ENCODE measurements at places on chromosomes 16 and 17. TPM values are rescaled to one million over a fixed set of nuclear protein-coding genes. Genes with fewer than 3 reads are reported as not detected.

Gene GSG1L2
- not detected for total RNA-seq

Gene EPOP
- 6.1 TPM for total RNA-seq

Gene SPATA22
- total RNA-seq, result not detected

Gene SEPTIN1
- 2.5 TPM for total RNA-seq

Gene NPIPA8
- 0.48 TPM for total RNA-seq

Gene CACNG3
- total RNA-seq, result not detected

Gene GRN
- total RNA-seq, result 130 TPM

Gene CLEC19A
- 0.20 TPM for total RNA-seq

Gene TBC1D3B
- total RNA-seq, result 8.8 TPM

Gene GUCY2D
- total RNA-seq, result 0.35 TPM

Gene KRTAP4-5
- total RNA-seq, result not detected

Gene ADAP2
- total RNA-seq, result 1.2 TPM

Gene OTOP3
- total RNA-seq, result not detected

Gene AGRP
- total RNA-seq, result not detected

Gene PPM1E
- total RNA-seq, result 7.1 TPM

Gene RAB11FIP4
- 25.7 TPM for total RNA-seq
